ENCODE measurements at places on chromosomes 12 and 14.

DNA sequence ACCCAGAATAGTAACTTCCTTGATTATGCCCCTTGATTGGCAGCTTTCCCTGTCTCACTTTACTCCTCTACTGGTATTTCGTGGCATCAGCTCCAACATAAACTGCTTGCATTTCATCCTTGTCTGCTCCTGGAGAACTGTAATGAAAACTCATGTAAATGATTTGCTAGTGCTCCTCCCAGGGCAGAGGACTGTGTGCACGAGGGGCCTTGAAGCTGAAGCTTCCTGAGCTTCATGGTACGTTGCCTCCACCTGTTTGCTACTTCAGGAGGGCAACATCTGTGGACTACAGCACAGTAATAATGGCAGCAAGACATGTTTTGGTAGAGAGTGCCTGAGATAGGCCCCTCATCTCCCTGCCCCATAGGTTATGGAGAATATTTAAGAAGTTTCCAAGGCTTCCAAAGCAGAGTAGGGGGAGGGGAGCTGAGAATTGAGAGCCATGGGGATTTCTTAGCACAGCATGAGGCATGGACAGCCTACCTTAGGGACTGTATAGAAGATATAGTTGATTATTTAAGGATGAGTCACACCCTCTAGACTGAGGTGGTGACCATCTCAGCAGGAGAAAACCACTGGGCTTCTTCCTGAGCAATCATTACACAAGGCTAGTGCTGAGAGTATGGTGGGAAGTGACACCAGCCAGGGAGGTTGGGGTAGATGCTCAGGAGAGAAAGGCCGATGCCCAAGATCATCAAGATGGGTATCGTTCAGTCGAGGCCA lies 29.5 kb downstream of the CCDC198 start:
- DNase-seq = no peak

GRCh38 chr14:62957562-62957961 lies 87.7 kb downstream of the KCNH5 start:
- no peak for DNase-seq

GRCh38 chr14:61196034-61196433 lies 85.1 kb downstream of the TMEM30B start:
- DNase-seq = no peak

GRCh38 chr14:85731186-85731585 lies 201.2 kb downstream of the FLRT2 start:
- DNase-seq = no peak

GRCh38 chr12:27821259-27821973 lies 41.4 kb upstream of the MANSC4 start:
- DNase-seq = no peak

GRCh38 chr12:107513184-107513583 lies 172.4 kb upstream of the PWP1 start:
- DNase-seq = no peak
